ENCODE measurements at places on chromosomes 2 and 18.

DNA sequence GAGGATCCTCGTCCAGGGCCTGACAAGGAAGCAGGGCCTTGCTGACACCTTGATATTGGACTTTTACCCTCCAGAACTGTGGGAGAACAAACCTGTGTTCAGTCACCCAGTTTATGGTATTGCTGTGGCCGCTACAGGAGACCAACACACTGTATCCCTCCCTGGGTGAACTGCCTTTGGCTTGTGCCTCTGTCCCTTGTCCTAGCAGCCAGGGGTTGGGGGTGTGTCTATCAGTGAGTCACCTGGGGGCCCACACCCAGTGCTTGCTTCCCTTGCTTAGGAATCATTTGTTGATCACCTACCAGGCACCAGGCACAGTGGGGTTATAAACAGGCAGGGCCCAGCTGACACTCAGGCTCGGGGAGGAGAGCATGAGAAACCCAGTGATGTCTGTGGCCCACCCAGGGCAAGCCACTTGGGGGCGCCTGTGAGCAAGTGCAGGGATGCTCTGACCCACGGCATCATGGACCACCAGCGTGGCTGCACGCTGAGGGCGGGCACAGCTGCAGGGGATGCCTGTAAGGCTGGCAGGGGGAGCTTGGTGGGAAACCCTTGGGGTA lies 17.1 kb downstream of the TMEM185B start:
- peak; percentile 52 for DNase-seq

DNA sequence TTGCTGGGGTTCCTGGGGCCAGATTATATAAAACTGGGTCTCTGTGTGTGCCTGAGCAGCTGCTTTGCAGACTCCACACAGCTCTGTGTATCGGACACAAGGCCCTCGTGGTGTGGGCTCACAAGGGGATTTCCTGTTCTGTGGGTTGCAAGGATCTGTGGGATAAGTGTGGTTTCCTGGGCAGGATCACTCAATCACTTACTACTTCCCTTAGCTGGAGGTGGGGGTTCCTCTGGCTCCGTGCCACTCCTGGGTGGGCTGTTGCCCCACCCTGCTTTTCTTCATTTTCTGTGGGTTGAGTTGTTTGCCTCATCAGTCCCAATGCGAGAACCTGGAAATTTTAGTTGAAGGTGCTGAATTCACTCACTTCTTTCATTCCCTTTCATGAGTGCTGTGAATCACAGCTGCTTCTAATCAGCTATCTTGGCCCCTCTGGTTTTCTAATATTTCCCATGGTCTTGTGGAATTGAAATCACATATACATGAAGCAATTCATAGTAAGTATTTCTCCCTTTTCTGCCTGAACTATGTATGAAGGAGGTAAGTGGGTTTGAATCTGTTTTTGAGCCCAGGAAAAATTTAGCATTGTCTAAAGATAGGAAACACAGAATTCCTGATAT lies 196.3 kb downstream of the DCDC2C start:
- DNase-seq, result peak; percentile 22

- DNase-seq, result no peak
These were observed 61.4 kb downstream of the DPP4 start for GRCh38 chr2:162012565-162013058.

DNA sequence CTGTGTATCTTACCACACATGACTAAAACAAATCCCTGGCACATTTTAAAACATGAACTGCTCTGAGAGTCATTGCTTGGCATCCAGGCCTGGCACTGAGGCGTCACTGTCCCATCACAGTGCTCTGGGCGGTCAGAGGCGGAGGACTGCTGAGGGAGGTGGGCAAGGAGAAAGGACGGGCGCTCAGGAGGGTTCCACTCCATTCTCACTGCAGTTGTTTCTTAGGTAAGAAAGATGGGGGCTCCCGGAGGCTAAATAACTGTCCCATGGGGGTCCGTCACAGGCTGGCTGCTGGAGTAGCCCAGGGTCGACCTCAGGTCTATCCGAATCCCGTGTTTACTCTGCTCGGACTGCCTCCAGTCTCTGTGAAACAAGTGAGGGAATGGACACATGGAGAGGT lies 117.5 kb downstream of the FAM168B start:
- DNase-seq, result no peak

DNA sequence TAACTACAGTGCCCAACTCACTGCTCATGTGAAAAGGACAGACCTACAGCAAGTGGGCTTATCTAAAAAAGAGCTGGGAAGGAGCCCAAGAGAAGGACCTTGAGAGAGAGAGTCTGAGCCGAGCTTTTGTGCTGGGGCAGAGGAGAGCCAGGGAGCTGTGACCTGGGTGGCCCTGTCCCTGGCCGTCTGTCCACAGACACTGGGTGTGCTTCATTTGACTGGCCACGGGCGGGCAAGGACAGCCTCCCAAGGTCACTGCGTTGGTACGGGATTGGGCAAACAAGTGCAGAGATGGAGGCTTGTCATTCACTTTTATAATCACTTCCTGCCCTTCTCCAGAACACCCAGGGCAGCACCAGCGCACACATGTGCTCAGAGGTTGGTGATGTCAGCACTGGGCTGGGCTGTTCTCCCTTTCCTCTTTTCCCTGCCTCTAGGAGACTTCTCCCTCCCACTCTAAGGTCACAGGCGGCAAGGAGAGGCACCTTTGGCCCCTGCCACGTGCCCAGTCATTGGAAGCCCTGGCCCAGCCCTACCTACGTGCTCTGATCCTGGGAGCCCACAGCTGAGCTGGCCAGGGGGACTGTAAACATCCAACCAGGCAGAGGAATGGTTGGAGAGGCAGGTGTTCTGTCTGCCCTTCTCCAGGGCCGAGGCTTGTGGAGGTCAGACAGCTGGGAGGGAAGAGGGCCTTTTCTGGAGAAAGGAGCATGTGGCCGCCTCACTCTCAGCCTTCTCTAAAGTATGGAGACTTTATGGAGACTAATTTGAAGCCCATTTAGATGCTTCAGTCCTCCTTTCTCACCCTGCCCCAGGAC lies 6.4 kb upstream of the PSD4 start:
- peak; percentile 40 for DNase-seq

- no peak for DNase-seq
These were observed 856 bp upstream of the PLA2R1 start for GRCh38 chr2:160063271-160063670.

- no peak for DNase-seq
These were observed 140.8 kb downstream of the DDX1 start for GRCh38 chr2:15732341-15733077.

DNA sequence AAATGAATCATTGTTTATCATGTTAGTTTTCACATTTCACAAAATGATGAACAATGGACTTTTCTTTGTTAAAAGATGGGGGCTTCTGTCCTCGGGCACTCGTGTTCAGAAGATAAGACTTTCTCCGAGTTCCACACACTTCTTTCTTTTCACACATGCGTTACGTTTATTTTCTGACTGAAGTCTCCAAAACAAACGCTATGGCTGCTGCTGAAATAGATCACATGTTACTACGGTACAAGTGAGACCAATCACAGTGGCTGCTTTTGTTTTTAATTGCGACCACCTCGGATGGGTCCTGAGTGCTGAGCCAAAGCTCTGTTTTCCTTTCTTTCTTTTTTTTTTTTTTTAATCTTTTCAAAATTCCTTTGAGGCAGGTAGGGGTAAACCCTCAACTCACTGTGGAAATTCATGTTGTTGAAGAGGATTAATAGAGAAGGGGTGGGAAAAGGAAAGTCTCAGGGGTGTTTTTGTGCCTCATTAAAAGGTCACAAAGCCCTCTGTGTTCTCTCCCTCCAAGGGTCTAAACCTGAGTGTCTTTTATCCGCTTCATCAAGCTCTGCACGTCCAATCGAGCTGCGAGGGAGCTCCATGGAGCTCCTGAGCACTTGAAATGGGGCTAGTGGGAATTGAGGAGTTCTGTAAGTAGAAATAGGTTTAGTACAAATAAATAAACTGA lies 48.2 kb downstream of the ARL4C start:
- DNase-seq, result no peak

DNA sequence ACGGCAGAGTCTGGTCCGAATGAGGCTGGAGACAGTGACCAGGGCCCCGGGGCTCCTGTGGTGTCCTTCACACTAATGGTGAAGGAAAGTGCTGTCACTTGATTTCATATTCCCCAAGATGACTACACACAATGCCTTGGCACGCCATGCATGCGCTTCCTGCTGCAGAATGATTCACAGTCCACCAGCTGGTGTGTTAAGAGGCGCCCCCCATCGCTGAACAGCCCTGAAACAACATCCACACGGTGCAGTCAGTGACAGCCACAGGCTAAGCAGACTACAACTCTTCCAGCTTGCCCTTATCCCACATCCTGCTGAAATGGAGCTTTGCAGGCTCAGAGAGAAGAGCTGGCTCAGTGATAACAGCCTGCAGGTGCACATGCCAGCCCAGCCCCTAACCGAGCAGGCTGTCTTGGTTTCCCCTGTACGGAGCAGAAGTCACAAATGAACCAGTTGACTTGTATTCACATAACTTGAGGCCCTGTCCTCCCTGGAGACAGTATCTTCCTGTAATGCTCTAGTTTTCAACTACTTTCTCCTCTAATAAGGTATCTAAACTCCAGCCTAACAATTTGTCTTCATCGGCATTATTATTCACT lies 24.3 kb upstream of the CDH20 start:
- peak; percentile 91 for DNase-seq

DNA sequence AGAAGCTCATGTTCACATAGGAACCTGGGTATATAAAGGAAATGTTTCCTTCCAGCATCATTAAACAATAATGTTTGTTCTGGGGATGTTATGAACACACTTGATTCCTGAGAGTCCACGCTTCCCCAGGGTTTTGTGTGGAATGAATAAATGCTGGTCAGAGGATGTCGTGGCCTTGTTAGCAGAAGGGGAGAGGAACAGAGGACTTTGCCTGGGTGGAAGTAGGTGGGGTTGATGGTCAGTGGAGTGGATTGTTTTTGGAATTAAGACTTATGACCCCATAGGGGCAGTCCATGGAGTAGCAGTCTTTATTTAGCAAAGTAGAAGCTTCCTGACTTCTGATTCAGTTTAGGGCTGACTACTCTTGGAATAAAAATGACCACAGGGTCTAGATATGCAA lies 139.6 kb downstream of the MYO1B start:
- DNase-seq, result no peak

DNA sequence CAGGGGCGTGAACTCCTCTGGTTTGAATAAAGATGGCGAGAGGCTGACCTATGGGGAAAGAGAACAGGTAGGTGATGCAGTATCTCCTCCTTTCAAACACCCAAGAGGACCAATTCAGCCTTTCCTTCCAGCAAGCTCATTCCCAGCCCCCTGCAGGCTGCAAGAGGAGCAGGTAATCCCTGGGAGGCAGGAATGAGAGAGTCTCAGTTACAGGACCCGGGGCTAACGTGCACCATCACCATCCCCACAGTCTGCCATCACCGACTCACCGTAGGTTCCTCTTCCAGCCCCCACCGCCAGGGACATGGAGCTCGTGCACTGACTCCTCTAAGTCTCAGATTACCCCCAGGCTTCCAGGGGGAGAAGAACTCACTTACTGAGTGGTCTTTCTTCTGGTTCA lies 26.7 kb downstream of the XDH start:
- no peak for DNase-seq

DNA sequence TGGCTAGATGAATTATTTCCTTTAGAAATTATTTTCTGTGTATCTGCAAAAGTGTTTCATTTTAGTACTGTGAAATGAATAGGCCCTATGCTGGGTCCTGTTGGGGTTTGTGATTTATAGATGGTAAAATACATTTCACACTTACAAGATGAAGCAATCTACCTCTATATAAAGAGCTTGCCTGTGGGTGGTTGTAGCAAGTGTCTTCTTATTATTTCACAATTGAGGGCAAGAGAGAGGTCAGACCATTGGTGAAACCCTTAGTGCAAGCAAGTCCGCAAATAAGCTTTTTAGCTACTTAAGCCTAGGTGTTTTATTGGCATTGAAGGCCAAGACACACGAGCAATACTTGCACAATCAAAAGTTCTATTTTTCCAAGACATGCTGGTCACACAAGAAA lies 153.1 kb downstream of the FMNL2 start:
- DNase-seq, result no peak
